Mesendoderm (in vitro differentiated cells): ENCODE measurements at places on chromosomes 7 and 10.

DNA sequence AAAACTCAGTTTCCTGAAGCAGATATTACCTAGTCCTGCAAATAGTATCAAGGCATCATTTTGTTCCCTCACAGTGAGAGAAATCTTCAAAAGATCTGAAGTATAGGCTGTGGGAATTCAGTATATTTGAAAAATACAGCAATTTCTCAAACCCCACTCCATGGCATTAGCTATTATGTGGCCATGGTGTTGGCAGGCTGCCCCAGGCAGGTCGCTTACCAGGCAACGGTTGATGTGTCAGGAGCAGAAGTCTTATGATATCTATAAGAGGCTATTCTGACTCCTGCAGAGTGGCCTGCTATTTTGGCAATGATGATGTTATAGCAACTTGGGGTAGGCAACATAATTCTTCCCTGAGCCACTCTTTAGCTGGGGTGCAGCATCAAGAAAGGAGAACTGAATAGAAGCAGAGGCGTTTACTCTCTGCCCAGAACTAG lies 187.9 kb downstream of the PLXDC2 start:
- no peak for DNase-seq

DNA sequence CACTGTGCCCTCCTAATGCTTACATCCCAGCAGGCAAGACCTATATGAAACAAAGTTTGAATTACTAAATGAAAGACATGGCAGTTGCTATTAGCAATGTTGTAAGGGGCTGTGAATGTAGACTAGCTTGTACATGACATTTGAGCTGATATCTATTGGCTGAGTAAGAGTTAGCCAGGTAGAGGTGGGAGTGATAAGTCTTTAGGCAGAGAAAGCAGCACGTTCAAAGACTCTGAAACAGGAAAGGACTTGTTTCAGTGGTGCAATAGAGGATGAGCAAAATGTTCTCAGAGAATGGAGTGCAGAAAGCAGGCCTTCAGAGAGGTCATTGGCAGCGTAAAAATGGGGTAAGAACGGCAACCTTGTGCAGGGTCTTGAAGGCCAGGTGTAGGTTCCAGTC lies 687.6 kb downstream of the AUTS2 start:
- DNase-seq: no peak

DNA sequence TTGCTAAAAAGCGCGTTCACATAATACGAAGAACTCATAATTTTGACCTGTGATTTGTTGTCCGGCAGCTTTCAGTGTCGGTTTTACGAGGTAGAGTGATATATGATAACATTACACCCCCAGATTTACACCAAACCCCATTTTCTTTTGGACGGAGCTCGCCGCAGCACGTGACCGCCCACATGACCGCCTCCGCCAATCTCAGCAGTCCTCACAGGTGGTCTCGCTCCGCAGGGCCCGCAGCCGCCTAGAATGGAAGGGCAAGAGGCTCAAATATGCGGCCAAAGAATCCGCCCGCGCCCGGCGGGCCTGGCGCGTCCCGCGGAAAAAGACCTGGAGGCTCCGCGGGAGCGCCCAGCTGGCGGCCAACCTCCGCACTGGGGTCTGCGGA lies at the start of gene HOXA7:
TSS of gene HOXA7 (minus strand) at position 168 of the 391 bp plus-strand sequence. CDS start at position 38, 130 bp downstream.
- no peak for DNase-seq

- peak; percentile 98 for DNase-seq
Observed at GRCh38 chr10:75401569-75402485, at the start of gene ZNF503. Gene ZNF503, minus strand, starts transcription at chr10:75401764. Its CDS starts 345 bp downstream, at chr10:75401419.

DNA sequence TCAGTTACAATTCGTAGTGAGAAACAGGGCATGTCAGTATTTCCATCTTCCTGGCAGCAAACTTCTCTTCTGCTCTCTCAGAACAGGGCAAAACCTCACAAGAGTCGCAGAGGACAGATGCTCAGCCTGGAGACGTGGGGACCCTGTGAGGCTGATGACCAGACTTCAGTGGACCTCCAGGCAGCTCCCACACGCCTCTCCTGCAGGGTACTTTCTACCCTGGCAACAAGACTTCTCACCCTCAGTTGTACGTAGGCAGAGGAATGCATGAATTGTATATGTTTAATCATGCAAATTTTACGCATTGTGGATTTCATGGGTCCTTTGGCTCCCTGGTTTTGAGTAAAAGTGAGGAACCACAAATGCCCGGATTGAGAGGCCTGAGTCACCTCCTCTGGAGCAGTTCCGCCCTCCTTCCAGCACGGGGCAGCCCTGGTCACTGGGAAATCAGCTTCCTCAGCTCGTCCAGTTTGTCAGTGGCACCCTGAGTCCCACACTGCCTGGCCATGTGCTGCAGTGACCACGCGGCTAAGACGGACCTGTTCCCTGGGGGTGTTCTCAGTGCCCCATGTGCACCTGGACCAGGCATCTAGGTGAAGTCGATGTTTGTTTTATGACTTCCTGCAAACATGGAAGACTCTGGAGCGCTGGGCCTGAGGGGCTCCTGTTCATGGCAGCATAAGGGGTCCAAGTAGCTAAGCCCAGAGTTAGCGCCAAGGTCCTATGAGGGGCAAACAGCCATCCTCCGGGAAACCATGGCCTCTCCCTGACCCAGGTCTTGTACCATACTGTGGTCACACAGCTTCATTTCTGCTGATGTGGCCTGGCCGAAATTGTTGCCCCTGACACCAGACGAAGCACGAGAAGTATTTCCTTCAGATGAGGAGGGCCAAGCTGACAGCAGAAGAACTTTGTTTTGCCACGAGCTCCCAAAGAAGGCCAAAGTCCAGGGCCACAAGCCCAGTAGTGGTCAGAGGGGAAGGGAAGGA lies 165.1 kb downstream of the TNS3 start:
- no peak for DNase-seq

DNA sequence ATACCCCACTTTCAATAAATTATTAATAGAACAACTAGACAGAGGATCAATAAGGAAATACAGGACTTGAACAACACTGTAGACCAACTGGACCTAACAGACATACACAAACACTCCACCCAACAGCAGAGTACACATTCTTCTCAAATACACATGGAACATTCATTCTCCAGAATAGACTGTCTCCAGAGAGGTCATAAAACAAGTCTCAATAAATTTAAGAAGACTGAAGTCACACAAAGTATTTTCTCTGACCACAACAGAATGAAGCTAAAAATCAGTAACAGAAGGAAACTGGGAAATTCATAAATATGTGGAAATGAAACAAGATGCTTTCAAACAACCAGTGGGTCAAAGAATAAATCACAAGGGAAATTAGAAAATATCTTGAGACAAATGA lies 119.8 kb downstream of the SMURF1 start:
- DNase-seq: no peak

- DNase-seq: peak; percentile 57
Observed at GRCh38 chr10:24262929-24263590, 54.1 kb downstream of the KIAA1217 start.

- DNase-seq: no peak
Observed at GRCh38 chr7:121082400-121083101, 94.0 kb downstream of the CPED1 start.

- no peak for DNase-seq
Observed at GRCh38 chr10:3427347-3427746, 254.8 kb upstream of the PITRM1 start.

DNA sequence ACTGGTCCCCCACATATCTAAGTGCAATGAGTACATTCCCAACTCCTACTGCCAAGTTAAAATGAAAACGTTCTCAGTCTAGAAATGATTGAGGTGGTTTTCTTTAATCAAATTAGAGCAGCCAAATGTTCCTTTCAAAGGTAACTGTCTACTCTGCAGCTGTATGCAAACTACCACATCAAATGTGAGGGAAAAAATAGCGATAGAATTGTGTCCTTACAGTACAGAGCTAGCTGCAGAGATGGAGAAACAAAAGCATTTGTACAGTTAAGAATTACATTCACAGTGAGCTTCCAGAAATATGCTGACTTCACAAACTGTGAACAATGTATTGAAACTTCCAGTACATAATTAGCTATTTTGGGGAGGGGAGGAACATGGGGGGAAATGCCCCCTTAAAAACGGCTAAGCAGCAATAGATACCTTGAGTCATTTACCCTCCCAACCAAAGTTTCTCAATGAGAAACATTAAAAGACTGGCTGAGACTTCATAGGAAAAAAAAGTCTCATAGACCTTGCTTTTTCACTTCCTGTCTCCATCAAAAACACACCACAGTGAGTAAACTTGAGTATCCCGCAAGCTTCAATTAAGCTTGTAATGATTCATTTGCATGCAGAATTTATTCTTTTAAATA lies 22.9 kb downstream of the CDK6 start:
- DNase-seq: no peak

- DNase-seq: no peak
Observed at GRCh38 chr7:67348171-67348570, 351.5 kb downstream of the TYW1 start.

GRCh38 chr7:35780070-35780469 lies 20.8 kb upstream of the SEPTIN7 start:
- no peak for DNase-seq

DNA sequence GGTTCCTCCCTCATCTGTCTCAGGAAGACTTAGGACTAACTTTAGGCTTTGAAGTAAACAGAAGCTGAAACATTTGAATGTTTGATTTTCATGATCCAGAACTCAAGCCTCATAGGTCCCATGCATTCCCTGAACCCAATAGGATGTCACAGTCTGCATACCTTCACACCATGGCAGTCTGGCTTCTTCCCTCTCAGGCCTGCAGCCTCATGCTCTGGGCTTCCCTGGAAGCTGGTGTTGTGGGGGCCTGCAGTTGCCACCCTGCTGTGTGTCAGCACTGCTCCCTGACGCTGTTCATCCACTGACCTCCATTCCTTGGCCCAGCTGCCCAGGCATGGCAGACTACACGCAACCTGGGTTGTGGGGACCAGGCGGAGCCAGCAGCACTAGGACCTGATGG lies 267.5 kb upstream of the KAT6B start:
- peak; percentile 18 for DNase-seq

DNA sequence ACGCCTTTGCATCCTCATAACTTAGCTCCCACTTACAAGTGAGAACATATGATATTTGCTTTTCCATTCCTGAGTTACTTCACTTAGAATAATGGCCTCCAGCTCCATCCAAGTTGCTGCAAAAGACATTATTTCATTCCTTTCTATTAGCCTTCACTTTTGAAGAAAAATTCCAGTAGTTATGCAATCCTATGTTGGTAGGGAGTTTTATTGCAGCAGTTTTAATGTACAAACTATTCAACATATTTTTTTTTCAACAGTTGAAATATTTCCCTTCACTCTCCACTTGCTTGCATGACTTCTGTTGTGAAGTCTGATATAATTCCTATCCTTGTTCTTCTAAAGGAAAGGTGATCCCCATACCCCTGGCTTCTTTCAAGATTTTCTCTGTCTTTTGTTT lies 27.3 kb upstream of the ARHGAP22 start:
- DNase-seq: no peak

DNA sequence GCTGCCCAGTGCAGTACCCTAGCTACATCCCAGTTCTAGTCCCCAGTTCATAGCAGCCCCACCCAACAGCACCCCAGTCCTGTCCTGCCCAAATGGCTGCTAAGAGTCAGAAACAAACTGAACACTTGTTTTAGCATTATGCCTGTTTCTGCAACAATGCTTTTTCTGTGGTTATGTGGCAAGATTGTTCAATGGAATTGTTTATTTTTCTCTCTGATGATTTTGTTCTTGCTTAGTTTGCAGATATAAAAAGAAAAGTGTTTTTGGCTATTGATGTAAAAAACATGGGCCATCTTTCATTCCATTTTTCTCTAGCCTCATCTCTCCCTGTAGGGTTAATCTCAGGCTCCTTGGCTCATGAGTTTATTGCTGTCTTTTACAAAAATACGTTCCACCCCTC lies 42.5 kb downstream of the LRRC4 start:
- no peak for DNase-seq

- DNase-seq: no peak
Observed at GRCh38 chr10:3858051-3858845, 73.2 kb upstream of the KLF6 start.

GRCh38 chr7:142357953-142358520 lies 100.2 kb upstream of the PRSS58 start:
- peak; percentile 83 for DNase-seq

DNA sequence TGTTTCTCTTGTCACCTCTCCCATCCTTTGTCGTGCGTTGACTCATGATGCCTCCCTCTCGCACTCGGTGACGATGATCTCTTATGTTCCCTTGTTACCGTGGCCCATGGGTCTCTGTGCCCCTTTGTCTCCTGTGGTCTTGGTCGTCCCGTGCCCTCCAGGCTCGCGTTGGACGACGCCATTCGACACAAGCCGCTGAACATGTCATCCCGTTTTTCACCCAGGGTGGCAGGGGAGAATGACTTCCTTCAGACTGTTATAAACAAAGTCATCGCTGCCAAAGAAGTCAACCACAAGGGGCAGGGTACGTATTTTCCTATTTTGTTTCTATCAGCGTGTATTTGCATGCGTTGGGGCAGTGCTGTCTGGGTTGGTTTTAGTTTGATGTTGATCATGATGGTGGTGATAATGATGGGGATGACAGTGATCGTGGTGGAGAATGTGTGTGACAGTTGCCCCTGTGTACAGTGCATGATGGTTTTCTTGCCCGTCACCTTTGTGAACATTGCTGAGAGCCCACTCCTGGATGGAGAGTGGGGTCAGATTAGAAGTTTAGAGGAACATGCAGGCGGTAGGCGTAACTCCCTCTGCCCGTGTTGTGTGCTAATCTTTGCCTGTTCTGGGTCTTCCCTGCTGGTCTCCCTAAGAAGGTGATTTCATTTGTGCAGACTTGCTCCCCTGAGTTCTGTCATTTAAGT lies 107.0 kb downstream of the DOCK1 start:
- peak; percentile 7 for DNase-seq

GRCh38 chr10:75086278-75086934 lies 25.1 kb upstream of the SAMD8 start:
- no peak for DNase-seq

DNA sequence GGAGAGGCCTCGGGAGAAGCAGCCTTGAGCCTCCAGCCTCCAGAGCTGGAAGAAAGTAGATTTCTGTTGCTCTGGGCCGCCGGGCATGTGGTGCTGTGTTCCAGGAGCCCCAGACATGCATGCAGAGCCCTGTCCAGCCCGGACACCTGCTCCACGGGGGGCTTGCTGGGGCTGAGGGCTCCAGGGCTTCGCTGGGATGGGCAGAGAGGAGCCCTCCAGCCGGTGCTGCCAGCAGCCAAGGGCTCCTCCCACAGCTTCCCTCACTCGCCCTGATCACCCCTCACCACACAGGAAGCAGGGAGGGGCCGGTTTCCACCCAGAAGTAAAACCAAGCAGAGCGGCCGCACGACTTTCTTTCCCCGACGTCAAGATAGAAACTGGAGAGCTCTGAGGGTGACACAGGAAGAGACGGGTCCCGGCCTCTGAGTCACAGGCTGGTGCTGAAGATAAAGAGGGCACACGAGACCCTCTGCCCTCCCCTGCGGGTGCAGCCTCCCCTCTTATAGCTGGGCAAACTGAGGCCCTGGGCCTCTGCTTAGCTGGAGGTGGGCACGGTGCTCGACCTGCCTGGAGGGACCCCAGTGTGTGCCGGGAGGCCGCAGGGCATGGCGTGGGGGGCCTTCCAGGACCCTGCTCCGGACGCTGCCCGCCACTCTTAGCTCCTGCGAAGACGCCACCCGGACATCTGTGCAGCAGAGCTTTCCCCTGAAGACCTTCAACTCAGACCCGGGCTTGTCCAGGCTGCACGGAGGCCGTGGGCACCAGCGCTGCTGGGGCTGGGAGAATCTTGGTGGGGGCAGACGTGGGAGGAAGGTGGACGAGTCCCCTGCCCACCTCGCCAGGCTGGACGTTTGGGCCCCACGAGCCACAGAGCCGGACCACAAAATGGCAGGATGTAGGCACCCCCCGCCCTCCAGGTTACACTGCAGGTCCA lies 31.1 kb downstream of the ADAP1 start:
- peak; percentile 48 for DNase-seq

- DNase-seq: no peak
Observed at GRCh38 chr7:78198756-78199155, 400.2 kb downstream of the PHTF2 start.
